ENCODE measurements at places on chromosomes 5 and 9. TPM values are rescaled to one million over a fixed set of nuclear protein-coding genes. Genes with fewer than 3 reads are reported as not detected.

DNA sequence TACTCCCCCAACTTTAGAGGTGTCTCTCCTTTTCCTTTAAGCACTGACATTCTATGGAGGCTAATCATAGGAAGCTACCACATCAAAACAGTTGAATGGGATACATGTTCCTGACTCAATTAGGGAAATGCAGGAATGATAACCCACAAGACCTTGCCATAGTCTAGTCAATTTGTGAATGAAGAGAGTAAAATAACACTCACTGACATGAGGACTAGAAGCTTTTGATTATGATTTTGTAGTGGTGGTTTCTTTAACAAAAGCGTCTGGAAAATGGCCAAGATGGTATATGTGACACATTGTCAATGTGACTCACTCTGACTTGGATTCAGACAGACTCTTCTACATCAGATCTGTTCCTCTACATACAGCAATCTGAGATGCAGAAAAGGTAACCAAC lies 13.7 kb upstream of the PRELID2 start:
- peak; percentile 77 for DNase-seq

Gene CAMK2A
- total RNA-seq, result 0.18 TPM

GRCh38 chr5:69090158-69090557 lies 3.7 kb upstream of the SLC30A5 start:
- DNase-seq, result no peak

DNA sequence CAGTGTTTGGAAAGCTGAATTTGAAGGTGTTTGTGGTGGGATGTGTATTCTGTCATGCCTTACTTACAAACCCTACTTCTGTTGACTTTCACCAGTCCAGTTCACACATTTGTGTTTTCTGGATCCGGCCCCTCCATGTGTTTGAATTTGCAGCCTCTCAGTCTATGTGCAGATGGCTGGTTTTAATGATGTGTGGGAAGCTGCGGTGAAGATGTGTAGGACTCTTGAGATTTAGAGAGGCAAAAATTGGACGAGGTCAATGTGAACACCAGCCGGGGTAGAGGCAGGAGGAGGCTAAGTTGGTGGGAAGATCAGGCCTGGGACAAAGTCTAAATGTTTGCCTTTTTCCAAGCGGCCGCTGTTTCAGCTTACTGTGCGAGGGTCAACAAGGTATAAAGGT lies 115.4 kb upstream of the KLF9 start:
- DNase-seq, result no peak

DNA sequence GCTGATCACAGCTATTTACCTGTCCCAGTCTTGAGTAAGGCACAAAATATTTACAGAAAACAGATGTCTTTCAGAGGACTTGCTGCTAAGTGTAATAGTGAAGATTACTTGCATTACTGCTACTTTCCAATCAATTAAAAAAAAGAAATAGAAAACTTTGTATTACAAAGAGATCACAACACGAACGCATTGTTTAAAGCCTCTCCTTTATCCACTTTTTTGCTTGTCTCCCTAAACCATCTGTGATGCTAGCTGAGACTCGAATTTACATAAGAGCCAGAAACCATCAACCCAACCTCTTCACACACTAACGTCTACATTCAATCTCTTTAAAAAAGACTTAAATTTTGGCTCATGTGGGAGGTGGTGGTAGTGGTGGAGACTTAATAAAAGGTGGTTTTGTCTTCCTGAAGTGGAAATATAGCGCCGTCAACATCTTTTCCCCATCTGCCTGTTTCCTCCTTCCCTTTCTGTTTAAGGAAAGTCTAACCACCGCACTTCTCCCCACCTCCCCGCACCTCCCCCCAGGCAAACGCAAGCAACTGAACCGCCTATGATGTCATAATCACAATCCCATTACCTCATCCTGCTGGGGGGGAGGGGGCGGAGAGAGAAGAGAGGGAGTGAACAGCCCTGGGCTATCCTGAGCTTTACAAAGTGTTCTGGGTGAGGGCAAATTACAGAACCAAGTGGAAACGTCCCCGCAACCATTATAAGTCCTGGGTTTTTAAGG lies 948 bp upstream of the FAM53C start:
- peak; percentile 79 for DNase-seq

Gene CRB2
- total RNA-seq, result not detected

DNA sequence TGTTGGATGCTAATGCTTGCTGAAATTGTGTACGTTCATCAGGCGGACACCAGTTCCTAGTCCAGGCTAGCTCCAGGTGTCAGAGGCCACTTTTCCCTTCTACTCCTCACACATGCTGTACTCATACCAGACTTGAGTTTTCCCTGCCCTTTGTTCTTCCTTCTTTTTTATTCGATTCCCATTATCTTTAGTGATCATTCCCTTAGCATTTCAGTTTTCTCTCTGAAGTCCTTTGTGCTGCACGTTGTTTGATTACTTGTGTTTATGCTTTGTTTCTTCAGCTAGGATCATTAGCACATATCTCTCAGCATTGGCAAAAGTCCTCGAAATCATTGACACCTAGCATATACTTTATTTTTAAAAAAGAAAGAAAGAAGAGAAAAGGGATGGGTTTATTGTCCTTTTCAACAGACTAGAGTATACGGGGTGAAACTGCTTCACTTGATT lies 409 bp upstream of the COX7C start:
- DNase-seq, result no peak

Gene NTRK2
- total RNA-seq, result under 0.01 TPM

Gene ATP6V1G1
- 80.3 TPM for total RNA-seq

Gene COL27A1
- 2.2 TPM for total RNA-seq

GRCh38 chr5:171907725-171908343 lies 98.6 kb downstream of the FBXW11 start:
- DNase-seq, result peak; percentile 72

Gene NR2F1
- total RNA-seq, result 19.0 TPM

DNA sequence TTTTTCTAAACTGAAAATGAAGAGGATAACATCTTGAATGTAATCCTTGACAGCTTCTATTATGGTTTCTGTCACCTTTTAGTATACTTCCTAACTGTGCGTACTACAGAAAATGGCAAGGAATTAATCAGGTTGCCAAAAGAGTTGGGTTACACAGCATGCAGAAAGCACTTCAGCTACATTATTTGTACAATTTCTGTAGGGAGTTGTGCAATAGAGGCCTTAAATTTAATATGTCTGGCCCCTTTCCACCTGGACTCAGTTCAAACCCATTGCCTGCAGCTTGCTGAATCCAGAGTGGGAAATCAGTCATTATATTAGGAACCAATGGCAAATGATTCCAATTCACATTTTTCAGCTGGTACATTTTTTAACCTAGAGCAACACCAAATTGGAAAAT lies 549.7 kb downstream of the CSNK1G3 start:
- DNase-seq, result peak; percentile 28

GRCh38 chr9:119026120-119026519 lies 343.1 kb downstream of the BRINP1 start:
- no peak for DNase-seq

- DNase-seq, result no peak
These were observed 469.4 kb downstream of the CDK5RAP2 start for GRCh38 chr9:120110520-120110919.

DNA sequence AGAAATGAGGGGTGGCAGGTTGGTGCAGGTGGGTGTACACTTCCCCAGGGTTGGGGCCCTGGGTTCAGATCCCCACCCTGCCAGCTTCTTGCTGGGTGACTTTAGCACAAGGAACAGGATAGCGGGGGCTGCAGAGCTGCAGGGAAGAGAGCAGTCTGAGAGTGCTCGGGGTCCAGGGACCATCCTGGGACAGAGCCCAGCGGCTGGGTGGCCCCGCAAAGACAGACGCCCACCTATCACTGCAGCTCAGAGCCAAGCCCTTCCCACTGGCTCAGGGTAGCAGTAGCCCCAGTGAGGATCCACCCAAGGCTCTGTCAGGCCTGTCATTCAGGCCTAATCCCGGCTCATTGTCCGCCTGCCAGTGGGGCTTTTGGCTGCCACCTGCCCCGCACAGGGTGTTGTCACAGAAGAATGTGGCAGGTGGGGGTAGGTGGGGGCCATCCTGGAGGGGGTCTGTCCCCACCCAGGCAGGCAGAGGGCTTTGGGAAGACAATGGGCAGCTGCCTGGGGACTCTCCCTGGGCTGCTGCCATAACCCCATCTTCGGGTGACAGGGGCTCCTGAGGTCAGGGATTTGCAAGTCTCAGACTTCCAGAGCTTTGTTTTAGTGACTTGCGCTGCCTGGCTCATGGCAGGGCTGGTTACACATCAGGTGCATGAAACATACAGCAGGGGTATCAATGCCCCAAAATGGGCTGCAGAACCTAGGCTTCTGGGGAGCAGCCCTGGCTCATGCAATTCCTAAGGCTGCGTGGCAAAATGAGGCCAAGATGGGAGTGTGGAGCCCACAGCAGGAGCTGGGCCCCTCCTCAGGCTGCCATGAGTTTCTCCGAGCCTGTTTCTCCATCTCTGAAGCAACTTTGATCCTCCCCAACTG lies 52.1 kb downstream of the BARX1 start:
- DNase-seq, result no peak

DNA sequence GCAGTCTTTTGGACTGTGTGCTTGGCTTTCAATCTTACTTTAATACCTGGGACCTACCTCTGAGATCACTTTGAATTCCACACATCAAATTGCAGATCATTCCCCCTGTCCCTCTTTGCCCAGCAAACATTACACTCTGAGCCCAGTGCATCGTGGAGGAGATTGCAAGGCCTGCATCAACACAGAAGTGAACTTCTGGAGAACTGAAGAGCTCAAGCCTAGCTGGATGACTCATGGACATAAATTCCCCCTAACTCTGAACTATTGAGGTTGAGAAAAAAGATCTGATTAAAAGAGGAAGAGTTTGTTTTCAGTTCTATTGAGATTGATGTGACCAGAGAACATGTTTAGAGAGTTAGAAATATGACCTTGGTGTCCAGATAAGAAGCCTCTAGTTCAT lies 316.0 kb upstream of the DMAC1 start:
- no peak for DNase-seq

Gene CA9
- 0.56 TPM for total RNA-seq

Gene MCC
- total RNA-seq, result 20.6 TPM

DNA sequence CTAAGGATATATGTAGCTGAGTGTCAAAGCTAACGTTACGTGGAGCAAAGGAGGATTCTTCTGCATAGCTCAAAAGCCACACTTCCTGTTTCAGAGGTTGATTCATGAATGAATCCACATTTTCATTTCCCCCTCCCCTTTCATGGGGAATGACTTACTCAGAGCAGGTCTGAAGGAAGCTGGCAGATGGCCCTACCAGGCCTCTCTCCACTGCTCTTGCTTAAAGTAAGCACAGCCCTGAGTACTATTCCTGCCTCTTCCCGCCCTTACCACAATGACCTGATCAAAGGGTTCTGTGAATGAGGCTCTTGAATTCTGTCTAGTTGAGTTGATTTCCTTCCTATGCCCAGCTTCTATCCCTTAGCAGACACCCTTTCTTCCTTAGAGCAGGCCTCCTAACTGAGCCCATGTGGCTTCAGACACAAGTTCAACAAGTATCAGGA lies 6.3 kb downstream of the IGIP start:
- DNase-seq, result peak; percentile 97

Gene PCDHAC2
- total RNA-seq, result not detected

DNA sequence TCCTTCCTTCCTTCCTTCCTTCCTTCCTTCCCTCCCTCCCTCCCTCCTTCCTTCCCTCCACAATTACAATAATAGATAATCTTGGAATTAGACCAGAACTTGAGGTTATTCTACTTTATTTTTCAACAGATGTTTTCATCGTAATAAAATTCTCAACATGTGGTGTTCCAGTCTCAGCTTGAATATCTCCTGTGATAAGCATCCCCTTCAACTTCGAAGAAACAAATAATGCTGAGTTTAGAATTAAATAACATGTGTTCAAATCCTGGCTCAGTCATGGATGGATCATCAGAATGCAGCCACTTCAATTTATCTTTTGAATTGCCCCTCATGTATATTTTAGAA lies 91.4 kb upstream of the PAPPA start:
- no peak for DNase-seq

GRCh38 chr5:68476854-68477253 lies 261.3 kb downstream of the PIK3R1 start:
- no peak for DNase-seq

Gene GPR150
- total RNA-seq, result under 0.01 TPM

Gene DMGDH
- total RNA-seq, result 0.18 TPM

Gene UNC13B
- total RNA-seq, result 14.3 TPM

- no peak for DNase-seq
These were observed 48.9 kb upstream of the S1PR3 start for GRCh38 chr9:88942411-88942810.

Gene BTNL3
- total RNA-seq, result not detected

GRCh38 chr5:113378959-113379541 lies 55.7 kb downstream of the TSSK1B start:
- peak; percentile 62 for DNase-seq

GRCh38 chr5:31362931-31363568 lies 168.8 kb downstream of the DROSHA start:
- DNase-seq, result peak; percentile 76

- no peak for DNase-seq
These were observed 361.5 kb upstream of the CDH10 start for GRCh38 chr5:25006237-25006636.

Gene PIP5K1B
- not detected for total RNA-seq

DNA sequence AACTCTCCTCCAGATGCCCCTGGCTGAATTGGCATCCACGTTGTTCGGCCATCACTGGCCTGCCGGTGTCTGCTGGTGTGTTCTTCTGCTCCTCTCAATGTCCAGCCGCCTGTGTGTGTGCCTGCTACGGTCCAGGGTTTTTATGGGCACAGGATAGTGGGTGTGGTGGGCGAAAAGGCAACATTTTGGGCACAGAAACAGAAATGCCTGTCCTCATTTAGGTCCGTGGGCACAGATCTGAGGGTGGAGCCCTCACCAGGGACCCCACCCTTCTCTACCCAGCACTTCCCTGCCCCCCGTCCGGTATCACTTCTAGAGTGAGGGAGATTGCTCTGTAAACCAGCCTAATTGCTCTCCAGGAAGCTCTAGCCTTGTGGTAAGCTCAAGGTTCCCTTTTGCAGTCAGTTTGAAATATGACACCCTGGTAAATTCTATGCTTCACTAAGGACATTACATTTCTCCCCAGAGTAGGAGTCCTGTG lies 410.1 kb downstream of the MAT2B start:
- peak; percentile 57 for DNase-seq

Gene DIRAS2
- not detected for total RNA-seq

DNA sequence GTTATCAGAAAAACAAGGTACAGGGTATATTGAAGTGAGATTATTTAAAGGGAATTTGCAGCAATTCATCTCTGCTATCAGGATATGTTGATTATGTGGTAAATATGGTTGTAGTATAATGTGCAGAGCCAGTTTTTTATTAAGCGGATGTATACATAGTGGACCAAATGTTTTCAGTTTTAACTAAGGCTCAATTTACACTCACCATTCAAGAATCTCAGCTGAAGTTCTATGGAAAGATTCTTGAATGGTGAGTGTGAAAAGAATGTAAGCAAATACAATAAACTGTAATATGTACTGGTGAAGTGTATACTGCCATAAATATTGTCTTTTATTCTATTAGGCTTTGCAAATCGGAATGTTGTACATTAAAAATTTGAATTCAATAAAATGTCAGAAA lies 895.9 kb upstream of the CDH10 start:
- no peak for DNase-seq

Gene LCN12
- total RNA-seq, result not detected

DNA sequence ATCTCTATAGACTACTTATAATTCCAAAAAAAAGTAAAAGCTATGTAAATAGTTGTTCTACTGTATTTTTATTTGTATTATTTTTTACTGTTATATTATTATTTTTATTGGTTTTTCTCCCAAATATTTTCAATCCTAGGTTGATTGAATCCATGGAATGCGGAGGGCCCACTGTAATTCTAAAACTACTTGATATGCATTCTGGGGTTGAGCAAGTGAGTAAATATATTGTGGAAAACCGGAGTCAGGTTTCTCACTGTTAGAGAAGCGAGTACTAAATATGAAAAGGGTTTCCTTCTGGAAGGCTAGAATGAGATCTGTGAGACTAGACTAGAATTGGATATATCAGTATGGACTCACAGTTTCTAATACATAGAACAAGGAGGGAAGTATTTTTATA lies 66.5 kb downstream of the FBXW11 start:
- DNase-seq, result no peak

Measured in IMR-90 (cell line).